ENCODE measurements at places on chromosomes 6 and 20. TPM values are rescaled to one million over a fixed set of nuclear protein-coding genes. Genes with fewer than 3 reads are reported as not detected.

The TAP1 gene
- 12.7 TPM for polyA plus RNA-seq

The NTSR1 gene
- polyA plus RNA-seq: 1.3 TPM

The TRIM15 gene
- polyA plus RNA-seq: 0.22 TPM

The KCNK16 gene
- not detected for polyA plus RNA-seq

The UNC93A gene
- polyA plus RNA-seq: 2.5 TPM

The BPIFA1 gene
- polyA plus RNA-seq: not detected

The SLC22A7 gene
- polyA plus RNA-seq: 0.24 TPM

The C6orf58 gene
- polyA plus RNA-seq: 1.2 TPM

The MDFI gene
- polyA plus RNA-seq: 48.8 TPM

The PSMB9 gene
- polyA plus RNA-seq: 5.7 TPM

DNA sequence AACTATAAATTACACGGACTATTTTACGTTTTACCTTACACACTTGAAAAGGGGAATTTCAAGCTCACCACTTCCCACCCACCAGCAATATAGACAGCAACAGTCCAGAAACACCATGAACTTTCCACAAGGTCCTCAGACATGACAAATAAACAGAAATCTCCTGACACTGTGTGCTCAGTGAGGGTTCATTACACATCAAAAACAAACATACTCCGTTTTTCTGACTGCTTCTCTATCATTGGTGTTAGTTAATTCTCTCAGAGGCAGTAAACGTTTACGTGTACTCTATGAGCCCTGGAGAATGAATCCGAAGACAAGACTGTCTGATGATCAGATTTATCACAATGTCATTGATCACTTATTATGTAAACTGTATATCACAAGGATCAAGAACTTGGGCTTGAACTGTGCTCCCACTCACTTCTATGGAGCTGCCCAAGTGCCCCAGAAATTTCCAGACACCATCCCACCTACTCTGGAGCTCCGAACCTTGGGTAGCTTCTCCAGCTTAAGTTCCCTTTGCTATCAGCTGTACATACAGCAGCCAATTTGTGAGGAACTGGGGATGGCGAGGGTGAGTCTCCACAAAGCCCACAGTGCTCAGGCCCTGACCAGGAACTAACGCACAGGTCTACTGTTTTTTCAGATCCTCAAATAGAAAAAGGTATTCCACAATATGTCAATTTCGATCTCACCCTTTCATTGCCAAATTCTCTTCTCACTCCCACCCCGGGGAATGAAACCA is 86.0 kb downstream of the ALDH8A1 start:
- DNase-seq: no peak

GRCh38 chr6:137589067-137589848 is 95.1 kb upstream of the OLIG3 start:
- DNase-seq: no peak

DNA sequence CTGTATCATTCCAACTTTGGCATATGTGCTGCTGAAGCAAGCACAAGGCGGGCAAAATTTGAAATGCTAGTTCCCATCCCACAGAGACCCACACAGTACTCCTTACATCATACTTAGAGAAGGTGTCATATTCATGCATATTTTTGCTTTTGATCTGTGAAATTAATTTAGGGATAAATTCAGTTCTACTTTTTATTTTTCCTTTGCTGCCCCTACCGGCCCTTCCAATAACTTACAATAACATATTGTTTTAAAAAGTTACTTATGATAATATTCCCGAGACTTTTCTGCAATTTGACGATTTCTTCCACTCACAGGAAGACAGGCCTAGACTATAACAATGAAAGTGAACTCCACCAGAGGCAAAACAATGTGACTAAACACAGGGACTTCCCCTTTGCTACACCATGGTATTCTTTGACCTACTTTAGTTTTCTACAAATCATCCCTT is 35.0 kb downstream of the SESN1 start:
- DNase-seq: no peak

GRCh38 chr6:100186552-100186951 is 192.5 kb upstream of the MCHR2 start:
- DNase-seq: no peak

GRCh38 chr6:37689381-37689780 is 8.3 kb downstream of the MDGA1 start:
- DNase-seq: no peak

DNA sequence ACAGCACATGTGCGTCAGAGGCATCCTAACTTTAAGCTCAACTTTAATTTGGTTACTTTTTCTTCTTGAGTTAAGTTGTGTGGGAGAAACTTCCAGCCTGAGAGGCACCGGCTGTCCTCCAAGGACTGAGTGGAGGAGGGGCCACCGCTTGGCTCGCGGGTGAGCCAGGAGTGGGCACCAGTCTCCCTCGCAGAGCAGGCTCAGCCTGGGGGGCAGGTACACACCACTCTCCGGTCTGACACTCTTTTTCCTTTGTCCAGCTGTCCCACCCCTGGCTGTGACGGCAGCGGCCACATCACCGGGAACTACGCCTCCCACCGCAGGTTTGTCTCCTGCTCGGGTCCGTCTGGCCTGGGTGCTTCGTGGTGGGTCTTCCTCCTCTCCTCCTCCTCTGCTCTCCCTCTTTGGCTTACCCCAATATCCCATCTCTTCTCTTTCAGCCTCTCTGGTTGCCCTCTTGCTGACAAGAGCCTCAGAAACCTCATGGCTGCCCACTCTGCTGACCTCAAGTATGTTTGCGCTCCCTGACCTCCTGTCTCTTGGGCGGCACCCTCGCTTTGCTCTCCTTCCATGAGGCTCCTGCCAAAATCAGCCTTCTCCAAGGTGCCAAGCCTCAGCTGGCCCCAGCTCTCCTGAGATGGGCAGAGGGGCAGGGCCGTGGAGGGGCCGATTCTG is 32.6 kb upstream of the PCMTD2 start:
- DNase-seq: no peak

- no peak for DNase-seq
Measured at GRCh38 chr6:156710479-156710878, 66.7 kb upstream of the ARID1B start.

DNA sequence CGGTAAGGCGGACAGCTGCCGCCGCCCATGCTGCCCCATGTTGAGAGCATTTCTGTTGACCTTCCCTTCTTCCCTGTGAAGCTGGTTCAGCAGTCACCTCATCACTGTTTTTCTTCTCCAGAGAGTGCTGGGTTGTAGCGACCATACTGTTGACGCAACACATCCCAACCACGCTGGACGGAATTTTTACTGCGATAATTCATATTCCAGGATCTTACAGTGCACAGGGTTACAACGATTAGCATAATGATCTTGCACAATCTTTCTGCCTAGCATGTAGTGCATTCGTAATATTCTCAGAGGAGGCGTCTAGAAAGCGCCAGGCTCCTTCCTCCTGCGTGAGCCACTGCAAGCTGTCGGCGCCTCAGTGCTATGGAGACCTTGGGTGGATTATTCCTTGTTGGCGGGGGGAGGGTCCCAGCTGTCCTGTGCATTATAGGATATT is 137.0 kb downstream of the MTHFD1L start:
- DNase-seq: no peak

- DNase-seq: no peak
Measured at GRCh38 chr20:20568604-20569205, 143.7 kb downstream of the RALGAPA2 start.

GRCh38 chr6:37047346-37047688 is 41.9 kb downstream of the FGD2 start:
- DNase-seq: no peak

DNA sequence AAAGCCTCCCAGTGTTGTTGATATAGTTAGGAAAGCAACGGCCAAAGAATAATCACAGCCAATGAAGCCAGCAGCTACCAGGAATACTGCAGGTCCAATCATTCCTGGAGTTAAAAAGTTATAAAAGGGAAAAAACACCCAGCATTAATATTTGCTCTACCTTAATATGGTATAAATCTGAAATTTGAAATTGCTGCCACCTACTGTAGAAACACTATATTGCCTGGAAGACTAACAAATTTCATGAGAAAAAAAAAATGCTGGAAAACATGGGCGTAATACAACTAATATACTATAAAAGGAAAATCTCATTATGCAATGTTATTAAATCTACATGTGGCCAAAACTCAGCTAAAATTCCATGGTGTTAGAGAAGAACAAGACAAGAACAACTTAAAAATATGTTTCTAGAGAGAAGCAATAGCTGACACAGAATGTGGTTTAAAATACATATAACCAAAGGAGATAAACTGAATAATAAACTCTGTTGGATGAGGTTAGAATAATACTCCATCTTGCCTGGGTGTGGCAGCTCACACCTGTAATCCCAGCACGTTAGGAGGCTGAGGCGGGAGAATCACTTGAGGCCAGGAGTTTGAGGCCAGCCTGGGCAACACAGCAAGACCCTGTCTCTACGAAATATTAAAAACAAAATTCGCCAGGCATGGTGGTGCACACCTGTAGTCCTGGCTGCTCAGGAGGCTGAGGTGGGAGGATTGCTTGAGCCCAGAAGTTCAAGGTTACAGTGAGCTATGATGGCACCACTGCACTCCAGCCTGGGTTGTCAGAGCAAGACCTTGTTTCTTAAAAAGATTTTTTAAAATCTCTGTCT is 43.1 kb downstream of the SLC17A5 start:
- DNase-seq: peak; percentile 28

DNA sequence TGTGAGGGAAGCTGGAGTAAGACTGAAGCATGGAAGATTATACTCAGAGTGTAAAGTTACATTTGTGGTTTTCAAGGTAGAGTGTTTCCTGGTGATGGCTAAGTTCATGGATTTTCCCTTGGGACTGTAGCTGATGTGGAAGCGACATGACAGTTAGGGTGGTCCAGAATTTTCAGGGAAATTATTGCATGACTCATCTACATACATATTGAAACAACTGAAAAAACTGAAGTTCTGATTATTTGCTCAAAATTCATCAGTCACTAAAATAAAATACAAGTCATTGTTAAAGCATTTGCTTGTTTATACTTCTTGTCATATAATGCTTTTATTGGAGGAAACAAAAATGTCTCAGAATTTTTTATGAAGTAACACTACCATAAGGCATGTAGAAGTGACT is 700.0 kb downstream of the RFPL4B start:
- DNase-seq: no peak

GRCh38 chr6:10719296-10719963 is 3.4 kb upstream of the TMEM14C start:
- DNase-seq: no peak

- DNase-seq: no peak
Measured at GRCh38 chr6:138817799-138818198, 21.9 kb downstream of the ECT2L start.

GRCh38 chr6:32974016-32974333 is 5.6 kb downstream of the BRD2 start:
- DNase-seq: no peak

GRCh38 chr6:87102151-87102621 is 7.3 kb upstream of the CGA start:
- DNase-seq: no peak

GRCh38 chr6:19837511-19838441 is 606 bp downstream of the ID4 start:
- no peak for DNase-seq
